Stimulated activated CD8-positive, alpha-beta memory T cell treated with anti-CD3 and anti-CD28 coated beads, Interleukin-4, amount 100 ng/mL, for 48 hours (primary cell): ENCODE measurements at places on chromosomes 5 and 9.

DNA sequence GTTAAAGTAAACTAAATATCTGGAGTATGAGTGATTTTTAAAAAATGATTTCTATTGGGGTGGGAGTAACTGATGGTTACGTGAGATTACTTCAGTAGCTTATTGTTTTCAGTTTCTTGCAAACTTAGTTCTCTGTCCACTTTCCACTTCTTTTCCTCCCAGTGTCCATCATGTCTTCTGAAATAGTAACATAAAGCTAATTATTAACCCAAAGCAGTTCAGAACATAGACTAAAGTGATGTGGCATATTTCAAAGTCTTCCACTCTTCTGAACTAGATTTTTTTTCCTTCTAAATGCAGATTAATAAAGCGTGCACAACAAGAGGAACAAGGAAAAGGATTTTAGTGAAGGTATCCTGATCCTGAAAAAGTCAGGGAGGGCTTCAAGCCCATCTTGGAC is 114.1 kb downstream of the MAN2A1 start:
- no peak for DNase-seq

DNA sequence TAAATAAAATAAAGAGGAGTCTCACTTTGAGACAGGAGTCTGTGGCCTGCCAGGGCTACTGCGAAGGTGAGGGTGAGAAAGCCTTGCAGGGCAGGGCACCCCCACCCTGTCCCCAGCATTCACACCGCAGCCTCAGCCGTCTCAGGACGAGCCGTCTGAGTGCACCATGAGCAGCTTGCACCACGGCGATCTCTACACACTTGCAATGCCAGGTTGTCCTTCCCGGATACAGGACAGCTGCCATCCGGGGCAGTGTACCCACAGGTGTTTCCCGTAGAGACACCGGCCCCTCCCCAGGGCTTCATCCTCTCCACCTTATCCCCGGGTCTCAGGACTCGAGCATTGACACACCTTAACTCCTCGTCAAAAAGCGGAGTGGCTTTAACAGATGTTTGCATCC is 43.3 kb downstream of the IRX2 start:
- no peak for DNase-seq

- no peak for DNase-seq
Measured at GRCh38 chr5:176492431-176492830, 44.2 kb downstream of the FAF2 start.

- no peak for DNase-seq
Measured at GRCh38 chr5:51958473-51958872, 575.2 kb downstream of the ISL1 start.

DNA sequence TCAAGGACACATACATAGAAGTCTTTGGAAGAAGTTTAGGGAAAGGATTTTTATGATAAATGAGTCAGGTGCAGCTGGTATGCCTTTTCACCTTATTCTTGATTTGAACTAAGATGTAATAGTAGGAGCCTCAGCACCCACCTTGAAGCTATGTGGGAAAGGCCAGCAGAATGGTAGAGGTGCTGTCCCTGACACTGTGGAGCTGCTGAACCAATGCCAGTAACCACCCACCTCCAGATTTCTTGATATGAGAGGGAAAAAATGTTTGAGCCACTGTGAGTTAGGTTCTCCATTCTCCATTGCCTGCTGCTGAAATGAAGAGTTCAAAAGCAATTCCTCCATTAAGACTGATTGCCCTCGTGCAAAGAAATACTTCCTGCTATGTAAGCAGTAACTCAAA is 12.2 kb upstream of the HMGCR start:
- DNase-seq: peak; percentile 66

- no peak for DNase-seq
Measured at GRCh38 chr5:96517295-96517694, 84.2 kb upstream of the PCSK1 start.

GRCh38 chr5:181059297-181060230 is 19.5 kb downstream of the BTNL9 start:
- no peak for DNase-seq

DNA sequence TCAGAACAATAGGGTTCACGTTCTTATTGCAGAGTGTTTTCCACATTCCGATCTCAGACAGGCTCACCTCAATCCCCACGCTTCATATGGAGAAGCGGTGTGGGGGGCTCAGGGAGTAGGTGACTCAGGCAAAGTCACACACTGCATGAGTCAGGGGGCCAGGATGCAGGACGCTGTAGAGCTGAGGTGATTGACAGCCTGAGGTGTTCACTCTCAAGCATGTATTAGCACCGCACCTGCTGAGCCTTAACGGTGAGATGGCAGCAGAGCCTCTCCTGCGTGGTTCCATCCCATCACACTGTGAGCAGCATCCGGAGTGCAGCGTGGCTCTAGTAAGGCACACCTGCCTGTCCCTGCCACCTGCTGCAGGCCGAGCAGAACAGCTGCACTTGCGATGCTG is 194.0 kb downstream of the IRX2 start:
- no peak for DNase-seq

DNA sequence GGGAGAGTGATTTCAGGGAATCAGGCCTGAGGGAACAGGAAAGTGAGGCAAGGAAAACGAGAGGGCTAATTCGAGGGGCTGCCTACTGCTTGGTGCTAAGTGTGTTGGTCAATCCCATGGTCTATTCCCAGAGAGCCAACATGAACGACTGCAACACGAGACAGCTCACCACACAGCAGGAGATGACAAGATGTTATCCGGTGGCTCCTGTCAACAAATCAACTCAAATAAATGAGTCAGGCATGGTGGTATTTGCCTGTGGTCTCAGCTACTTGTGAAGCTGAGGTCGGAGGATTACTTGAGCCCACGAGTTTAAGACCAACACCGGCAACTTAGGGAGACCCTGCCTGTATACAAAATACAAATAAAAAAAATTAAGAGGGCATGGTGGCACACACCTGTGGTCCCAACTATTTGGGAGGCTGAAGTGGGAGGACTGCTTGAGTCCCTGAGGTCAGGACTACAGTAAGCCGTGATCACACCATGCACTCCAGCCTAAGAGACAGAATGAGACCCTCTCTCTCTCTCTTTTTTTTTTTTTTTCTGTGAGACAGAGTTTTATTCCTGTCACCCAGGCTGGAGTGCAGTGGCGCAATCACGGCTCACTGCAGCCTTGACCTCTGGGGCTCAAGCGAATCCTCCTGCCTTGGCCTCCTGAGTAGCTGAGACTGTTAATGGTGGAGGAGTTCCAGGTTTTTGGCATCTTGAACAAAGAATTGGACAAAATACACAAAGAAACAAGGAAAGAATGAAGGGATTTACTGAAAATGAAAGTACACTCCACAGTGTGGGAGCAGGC is 9.0 kb upstream of the FAF2 start:
- no peak for DNase-seq

- DNase-seq: no peak
Measured at GRCh38 chr5:149647334-149647733, 66.0 kb downstream of the ARHGEF37 start.

GRCh38 chr5:60959156-60959555 is 14.2 kb downstream of the NDUFAF2 start:
- DNase-seq: no peak

GRCh38 chr9:7242126-7242525 is 484.4 kb downstream of the KDM4C start:
- DNase-seq: no peak

GRCh38 chr9:81529556-81530193 is 159.7 kb downstream of the TLE1 start:
- no peak for DNase-seq

- DNase-seq: peak; percentile 28
Measured at GRCh38 chr5:122701640-122702523, 73.0 kb upstream of the SNX2 start.

GRCh38 chr5:67094476-67095300 is 101.9 kb downstream of the CD180 start:
- no peak for DNase-seq

- DNase-seq: no peak
Measured at GRCh38 chr9:85298499-85298898, 443.3 kb downstream of the AGTPBP1 start.

DNA sequence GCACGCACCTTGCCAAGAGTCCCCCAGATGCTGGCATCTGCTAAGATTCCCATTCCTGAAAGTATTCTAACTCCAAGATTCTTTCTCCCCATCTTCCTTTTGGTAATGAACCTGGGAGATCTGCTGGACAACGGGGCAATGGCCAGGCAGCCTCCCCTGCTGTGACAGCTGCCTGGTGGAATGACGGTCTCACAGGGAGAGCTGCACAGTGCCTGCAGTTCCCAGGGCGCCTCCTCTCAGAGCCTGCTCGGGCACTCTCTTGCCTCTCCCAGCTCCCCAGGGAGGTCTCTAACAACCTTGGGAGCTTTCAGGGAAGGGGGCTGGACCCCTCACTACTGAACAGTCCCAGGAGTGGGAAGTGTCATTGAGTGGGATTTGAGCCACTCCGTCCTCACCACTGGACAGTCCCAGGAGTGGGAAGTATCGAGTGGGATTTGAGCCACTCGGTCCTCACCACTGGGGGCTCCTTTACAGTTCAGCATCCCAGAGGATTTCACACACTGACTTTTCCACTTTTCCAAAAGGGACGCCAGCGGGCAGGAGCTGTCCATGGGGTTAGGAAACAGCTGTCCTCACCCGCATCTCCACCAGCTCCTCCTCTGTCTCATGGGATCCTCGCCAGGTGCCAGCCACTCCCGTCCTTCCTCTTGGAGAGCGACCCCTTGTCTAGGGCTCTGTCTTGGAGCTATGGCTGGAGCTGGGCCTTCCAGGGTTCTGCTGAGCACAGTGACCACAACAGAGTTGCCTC is 65.7 kb downstream of the ADAMTS2 start:
- DNase-seq: no peak

GRCh38 chr5:1401536-1402138 is 43.6 kb downstream of the SLC6A3 start:
- DNase-seq: no peak

DNA sequence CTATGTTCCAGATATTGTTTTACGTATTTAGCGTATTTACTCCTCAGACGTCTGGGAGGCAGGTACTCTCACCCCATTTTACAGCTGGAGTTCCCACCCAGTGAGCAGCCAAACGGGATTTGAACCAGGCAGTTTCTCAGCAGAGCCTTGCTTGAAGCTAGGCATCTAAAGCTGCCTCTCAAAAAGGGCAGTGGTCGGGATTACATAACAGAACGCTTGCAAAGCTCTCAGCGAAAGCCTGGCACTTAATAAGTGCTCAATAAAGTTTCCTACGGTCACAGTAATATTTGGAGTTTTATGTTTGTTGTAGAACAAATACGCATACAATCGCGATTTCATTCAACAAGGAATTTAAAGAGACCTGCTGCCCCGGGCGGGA is 286 bp upstream of the BSPRY start:
- no peak for DNase-seq

DNA sequence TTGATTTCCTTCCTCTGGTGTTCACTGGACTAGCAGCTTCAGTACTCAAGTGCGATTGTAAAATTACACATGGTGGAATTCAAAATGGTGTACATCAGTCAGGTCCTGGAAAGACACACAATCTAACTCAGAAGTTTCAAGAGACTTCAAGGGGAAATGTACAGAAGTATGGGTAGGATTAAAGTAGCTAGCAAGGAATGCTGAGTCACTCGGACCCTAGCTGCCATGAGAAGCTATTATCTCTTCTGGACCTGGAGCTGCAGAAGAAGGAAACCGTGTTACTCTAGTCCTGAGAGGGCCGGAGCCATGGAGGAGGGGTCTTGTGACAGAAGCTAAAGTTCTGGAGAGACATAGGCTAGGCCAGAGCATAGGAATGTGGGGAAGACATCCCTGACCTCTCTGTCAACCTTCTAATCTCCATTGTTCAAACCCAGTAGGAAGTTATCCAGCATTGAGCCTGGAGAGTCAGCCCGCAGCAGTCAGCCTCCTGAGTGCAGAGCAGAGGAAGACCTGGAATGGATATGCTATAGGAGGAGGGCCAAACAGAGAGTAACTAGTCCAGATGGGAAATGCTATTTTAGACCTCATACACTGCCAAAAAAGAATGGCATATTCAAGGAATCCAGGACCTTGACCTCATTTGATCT is 84.3 kb downstream of the GHR start:
- DNase-seq: no peak
